ENCODE measurements at places on chromosomes 13 and 19.

GRCh38 chr13:108408672-108409071 is 139.2 kb downstream of the TNFSF13B start:
- DNase-seq: no peak

GRCh38 chr13:38819053-38819452 is 132.2 kb downstream of the FREM2 start:
- peak; percentile 75 for DNase-seq

DNA sequence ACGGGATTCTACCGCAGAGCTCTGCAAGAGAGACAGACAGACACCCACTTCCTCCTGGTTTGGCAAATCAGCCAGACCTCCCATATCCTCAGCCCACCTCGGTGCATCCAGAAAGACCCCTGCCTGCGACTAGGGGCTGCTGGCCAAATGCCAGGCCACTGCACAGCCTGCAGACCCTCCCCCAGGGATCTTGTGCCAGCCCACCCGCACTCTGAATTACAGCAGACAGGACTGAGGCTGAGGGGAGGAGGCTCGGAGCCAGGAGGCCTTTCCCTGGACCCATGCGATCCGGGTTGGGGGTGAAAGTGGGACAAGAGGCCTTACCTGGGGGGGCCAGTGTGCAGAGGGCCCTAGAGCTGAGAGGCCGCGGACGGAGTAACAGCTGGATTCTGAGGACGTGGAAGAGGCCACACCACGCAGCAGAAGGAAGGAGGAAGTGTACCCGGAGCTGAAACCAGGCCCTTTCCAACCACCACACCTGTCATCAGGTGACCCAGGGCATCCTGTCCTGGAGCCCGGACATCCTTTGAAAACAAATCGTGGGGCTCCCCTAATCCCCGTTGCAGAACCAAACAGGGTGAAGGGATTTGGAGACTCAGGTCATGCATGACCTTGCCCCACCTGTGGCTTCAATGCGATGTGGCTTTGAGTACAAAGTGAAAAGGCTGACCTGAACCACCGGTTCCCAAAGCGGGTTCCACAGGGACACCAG is 993 bp downstream of the FUT6 start:
- no peak for DNase-seq

DNA sequence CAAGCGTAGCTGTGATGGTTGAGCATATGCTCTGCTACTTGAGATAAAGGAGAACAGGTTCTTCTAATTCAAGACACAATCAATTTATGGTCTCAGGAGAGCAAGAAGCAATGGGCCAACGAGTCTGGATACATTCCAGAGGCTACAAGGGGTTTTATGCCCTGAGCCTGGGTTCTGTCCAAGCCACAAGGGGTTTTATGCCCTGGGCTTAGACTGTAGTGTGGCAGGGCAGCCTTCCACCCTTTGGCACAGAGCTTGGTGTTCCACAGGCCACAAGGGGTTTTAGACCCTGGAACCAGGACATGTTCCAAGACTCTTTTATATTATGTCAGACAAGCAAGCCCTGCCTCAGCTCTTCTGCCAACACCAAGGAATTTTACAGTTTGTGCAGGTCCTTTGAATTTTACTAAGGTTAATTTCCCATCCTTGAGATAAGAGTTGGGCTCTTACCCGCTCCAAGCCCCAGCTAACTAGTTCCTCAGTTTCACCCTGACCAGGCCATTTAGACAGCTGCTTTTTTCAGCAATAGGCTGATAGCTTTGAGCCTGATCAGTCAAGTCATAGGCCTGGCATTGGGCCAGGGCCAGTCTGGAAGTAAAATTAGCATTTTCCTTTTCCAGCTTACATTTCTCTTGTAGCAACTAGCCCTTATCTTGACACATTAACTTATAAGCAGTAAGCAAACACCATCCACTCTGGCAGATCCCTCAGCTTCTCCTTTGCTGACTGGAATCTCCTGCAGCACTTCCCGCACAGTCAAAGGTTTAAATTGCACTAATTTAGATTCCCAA is 95.0 kb downstream of the ZNF737 start:
- no peak for DNase-seq

GRCh38 chr13:91014696-91015095 is 332.8 kb upstream of the MIR17HG start:
- DNase-seq: no peak

- DNase-seq: no peak
These were observed 3.5 kb downstream of the ELANE start for GRCh38 chr19:855566-856120.

DNA sequence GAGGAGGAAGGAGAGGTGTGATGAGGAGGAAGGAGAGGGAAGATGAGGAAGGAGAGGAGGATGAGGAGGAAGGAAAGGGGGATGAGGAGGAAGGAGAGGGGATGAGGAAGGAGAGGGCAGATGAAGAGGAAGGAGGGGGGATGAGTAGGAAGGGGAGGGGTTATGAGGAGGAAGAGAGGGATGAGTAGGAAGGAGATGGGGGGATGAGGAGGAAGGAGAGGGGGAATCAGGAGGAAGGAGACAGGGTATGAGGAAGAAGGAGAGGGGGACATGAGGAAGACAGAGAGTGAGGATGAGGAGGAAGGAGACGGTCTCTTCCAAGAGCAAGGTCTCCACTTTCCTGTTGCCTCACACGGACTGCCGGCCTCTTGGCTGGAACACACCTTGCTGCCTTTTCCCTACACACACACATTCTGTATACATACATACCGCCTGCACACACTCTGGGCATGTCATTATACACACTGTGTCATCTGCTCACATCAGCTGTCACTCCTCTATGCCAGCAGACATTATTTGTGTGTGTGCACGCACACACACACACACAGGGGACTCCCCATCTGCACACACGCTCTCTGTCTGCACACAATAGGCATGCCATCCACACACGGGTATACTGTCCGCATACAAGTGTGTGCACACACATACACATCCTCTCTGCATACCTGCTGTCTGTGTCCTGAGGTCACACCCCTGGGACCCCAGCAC is 11.1 kb upstream of the VSTM2B start:
- no peak for DNase-seq

GRCh38 chr13:77730572-77730971 is 33.1 kb downstream of the SLAIN1 start:
- DNase-seq: no peak

- no peak for DNase-seq
These were observed 96.6 kb upstream of the LSM14A start for GRCh38 chr19:34075661-34076091.

DNA sequence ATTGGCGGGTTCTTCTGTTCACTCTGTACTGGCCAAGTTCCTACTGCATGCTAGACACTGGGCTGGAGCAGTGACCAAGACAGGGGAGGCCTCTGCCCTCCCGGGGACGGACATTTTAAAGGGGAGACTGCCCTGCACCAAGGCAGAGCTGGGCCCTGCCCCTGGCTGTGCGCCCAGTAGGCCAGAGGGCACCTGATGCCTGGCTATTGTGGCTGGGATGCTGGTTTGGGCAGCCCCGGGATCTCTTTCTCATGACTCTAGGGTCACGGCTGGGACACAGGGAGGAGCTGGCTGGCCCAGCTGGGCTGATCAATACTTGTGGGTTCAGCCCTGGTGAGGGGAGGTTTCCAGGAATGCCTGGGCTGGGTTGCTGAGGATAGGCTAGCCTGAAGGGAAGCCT is 17.7 kb downstream of the LIPE start:
- DNase-seq: no peak

GRCh38 chr19:17865364-17866311 is 5.9 kb downstream of the RPL18A start:
- no peak for DNase-seq

DNA sequence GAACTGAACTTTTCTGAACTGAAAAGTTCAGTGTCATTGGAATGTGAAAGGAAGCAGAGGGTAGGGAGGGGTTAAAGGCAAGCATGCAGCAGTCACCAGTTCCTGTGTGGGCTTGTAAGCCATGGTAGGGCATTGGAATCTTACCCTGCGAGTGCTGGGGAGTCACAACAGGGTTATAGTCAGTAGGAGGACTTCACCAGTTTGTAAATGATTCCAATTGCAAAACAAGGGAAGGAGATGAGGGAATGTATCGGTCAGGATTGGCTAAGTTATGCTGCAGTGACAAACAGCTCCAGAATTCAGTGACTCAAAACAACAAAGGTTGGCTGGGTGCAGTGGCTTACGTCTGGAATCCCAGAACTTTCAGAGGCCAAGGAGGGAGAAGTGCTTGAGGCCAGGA is 12.8 kb downstream of the LYPD3 start:
- DNase-seq: no peak

DNA sequence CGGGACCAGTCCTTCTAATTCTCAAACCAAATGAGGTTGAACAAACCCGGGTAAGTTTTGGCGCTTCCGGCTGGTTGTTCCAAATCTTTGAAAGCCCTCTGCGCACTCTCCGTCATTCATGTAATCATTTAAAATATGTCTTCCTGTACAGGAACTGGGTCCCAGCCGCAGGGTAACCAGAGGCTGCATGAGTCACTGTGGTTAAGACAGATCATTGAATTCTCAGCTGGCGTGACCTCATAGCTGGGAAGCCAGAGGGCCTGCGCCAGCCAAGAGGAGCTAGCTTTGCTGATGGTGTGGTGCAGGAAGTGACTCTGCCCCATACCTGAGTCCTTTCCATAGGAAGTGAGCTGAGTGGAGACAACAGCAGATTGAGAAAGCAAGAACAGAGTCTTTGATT is 135.2 kb downstream of the TSHZ3 start:
- DNase-seq: no peak

- peak; percentile 60 for DNase-seq
These were observed 155.9 kb upstream of the KLF12 start for GRCh38 chr13:74289861-74290773.

- DNase-seq: no peak
These were observed 64.7 kb downstream of the ZNF823 start for GRCh38 chr19:11674067-11674492.

DNA sequence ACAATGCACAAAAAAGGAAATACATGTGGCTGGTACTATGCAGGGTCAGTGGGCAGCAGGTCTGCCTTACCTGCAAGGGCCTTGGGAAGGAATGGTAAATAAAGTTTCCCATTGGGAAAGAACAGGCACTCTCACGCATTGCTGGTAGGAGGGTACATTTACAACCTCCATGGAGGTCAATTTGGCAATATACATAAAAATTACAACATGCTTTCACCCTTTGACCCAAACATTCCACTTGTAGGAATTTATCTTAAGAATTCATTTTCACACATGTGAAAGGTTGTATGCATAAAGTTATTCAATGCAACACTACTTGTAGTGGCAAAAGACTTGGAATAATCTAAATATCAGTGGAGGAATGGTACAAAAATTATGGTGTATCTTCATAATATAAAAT is 216.4 kb downstream of the DLEU7 start:
- no peak for DNase-seq

DNA sequence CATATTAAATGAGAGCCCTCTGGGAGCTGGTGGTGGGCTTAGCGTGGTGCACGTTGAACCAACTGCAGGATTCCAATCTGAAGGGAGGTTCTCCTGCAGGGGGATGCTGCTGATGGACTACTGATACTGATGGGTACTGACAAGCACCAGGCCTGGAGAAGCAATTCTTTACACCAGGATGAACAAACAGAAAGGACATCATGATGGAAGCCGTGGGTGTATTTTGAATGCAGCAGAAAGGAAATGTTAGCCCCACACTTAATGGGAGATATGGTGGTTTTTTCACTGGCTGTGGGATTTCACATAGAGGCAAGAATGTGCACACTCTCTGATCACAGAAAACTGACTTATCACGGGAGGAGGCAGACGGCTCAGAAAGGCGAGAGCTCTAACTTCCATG is 299.7 kb downstream of the TEX29 start:
- DNase-seq: no peak

GRCh38 chr19:36986601-36987000 is 70.5 kb downstream of the ZNF568 start:
- DNase-seq: peak; percentile 57

GRCh38 chr19:41702171-41702651 is 6.2 kb upstream of the CEACAM5 start:
- no peak for DNase-seq

GRCh38 chr13:92255526-92255925 is 857.1 kb downstream of the GPC5 start:
- DNase-seq: no peak

GRCh38 chr13:102907886-102908515 is 62.2 kb downstream of the ERCC5 start:
- DNase-seq: no peak

- no peak for DNase-seq
These were observed 4.3 kb upstream of the GRWD1 start for GRCh38 chr19:48441360-48442050.

DNA sequence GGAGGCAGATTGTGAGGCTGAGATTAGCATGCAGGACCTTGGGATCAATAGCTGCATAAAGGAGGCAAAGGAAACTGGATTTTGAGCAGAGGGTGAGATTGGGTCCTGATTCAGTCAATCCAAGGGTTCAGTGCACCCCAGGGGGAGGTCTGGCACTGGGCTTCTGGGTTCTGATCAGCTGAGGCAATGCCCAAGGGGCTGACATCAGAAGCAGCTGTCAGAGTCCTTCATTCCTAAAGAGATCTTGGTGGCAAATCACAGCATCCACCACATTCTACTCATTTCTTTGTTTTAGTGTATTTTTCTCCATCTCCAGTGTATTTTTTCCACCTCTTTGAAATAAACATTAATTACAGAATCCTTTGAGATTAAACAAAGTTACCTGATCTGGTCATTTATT is 5.4 kb upstream of the LYPD5 start:
- DNase-seq: no peak

- no peak for DNase-seq
These were observed 134.5 kb downstream of the IRS2 start for GRCh38 chr13:109651854-109652253.
